ENCODE measurements at places on chromosomes 2 and 18. TPM values are rescaled to one million over a fixed set of nuclear protein-coding genes. Genes with fewer than 3 reads are reported as not detected.
A peak's percentile ranks its signal among the peaks of the same experiment; 100 is the strongest.

- no peak for DNase-seq
Measured at GRCh38 chr2:10518470-10519393, 70.6 kb upstream of the ODC1 start.

Gene SOCS6
- 24.1 TPM for total RNA-seq

Gene KCNJ3
- total RNA-seq = 0.37 TPM

DNA sequence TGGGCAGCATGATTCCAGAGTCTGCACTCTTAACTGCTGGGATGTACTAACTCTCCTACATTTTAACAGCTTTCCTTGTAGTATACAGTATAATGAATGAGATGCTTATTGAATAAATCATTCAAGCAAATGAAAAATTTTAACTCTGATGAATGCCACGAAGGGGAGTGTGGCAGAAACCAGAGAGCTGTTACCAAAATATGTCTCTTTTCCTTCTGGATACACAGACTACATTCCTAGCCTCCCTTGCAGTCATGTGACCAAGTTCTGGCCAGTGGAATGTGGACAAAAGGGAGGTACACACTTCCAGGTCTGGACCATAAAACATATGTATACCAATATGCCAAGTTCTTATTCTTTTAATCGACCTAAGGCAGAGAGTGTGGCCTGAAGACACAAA, 1.7 kb upstream of the EML4 start:
- DNase-seq = no peak

DNA sequence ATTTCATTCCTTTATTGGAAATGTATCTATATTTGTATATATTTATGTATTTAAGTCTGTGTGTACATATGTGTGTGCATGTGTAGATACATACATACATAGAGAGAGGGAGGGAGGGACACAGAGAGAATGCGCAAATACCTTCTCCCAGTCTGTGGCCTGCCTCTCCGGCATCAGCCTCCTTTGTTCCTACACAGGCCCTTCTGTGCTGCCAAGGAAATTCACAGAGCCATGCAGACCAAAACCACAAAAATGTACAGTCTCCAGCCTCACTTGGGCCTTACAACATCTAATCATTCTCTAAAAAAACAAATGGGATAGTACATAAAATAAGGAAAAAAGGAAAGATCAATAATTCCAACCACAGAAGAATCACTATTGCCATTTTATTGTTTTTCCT, 8.8 kb upstream of the CRACDL start:
- peak; percentile 34 for DNase-seq

GRCh38 chr2:120914839-120915521, 179.3 kb downstream of the GLI2 start:
- DNase-seq = peak; percentile 98

DNA sequence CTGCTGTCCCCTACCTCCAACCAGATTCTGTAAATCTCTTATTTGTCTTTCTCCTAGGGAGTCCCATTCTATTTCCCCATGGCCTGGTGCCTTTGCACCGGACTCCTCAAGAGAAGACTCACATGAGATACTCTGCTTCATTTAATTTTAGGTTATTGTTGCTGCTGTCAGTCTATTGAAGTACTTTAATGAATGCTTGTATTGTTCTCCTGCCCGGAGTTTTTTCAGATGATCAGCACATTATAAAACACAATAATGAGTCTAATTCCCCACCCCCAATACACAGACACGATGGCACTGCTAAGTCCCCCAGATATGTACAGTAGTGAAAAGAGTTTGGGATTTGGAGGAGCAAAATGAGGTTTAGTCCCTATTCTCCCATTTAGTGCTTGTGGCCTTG, 58.9 kb downstream of the HAUS1 start:
- no peak for DNase-seq

Gene ST6GAL2
- total RNA-seq = 1.6 TPM

- no peak for DNase-seq
Measured at GRCh38 chr2:163554864-163555263, 180.9 kb downstream of the FIGN start.

DNA sequence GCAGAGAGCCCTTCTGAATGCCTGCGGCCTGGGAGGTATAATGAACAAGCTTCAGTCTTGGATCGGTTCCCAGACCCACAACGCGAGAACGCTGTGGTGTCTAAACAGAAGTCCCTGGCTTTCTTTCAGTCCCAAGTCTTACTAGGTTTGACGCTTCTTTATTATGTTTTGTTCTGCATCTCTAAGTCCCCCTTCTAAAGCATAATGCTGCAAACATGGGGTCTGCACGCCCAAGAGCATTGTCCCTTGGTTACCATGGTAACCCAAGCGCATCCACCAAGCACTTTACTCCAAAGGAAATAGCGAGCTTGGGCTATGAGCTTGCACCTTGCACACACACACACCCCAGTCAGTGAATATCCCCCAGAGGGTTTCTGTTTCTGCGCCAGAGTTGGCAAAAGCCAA, 193.7 kb downstream of the INO80D start:
- DNase-seq = no peak

Gene MROH2A
- total RNA-seq = not detected

Gene PLB1
- 1.8 TPM for total RNA-seq

DNA sequence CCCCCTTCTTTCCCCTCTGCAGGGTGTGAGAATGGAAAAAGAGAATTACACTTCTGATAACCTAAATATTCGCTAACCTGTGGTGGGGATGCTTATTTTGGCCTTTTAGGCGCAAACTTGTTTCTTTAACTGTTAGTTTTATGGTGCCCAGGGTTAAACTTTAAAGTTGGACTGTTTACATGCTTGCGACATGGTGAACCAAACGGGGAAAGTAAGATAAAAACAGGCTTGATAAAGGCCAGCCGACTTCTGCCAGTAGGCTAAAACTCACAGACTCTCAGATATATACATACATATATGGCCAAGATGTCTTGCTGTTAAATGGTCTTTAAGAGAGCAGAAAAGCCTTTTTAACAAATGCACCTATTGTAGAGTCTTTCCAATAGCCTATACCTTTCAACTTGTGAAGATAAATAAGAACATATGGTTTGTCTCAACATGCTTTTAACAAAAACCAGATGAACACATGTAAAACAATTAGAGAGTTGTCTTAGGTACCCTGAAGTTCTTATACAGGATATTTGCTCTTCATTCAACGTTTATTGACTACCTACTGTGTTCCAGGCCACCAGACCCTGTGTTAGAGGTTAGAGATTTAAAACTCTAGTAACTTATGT, 29.0 kb downstream of the PRKCE start:
- DNase-seq = no peak

DNA sequence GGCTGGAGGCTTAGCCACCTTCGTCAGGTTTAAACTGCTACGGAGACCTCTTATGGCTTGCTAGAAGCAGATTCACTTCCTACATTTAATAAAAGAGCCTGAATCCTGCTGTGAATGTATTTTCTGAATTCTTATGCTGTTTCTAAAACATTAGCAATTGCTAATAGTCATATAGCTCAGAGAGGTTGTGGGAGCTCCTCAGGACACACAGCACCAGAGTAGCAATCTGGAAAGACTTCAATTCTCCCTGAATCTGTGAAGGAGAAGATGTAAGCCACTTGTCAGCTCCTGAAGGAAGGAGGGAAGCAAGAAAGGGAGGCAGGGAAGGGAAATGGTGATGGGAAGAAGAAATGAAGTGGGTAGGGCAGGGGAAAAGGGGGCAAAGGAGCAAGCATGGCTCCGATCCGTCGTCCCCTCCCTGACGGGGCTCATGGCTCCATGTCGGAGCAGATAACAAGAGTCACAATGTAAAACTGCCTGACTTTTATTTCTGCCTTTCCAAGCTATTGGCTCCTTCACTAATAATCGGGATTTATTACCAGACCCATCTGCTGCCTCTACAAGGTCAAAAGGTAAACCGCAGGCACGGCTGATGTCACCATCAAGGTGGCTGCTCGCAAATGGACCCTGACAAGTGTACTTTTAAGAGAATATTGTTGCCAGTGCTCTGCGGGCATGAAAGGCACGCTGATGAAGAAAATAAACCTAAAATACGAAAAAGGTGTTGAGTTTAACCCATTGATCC, 656.0 kb upstream of the SALL3 start:
- no peak for DNase-seq

GRCh38 chr2:124796647-124797046, 771.6 kb downstream of the CNTNAP5 start:
- DNase-seq = no peak

- no peak for DNase-seq
Measured at GRCh38 chr18:41922176-41922575, 32.9 kb upstream of the PIK3C3 start.

Gene KCNE4
- total RNA-seq = not detected

Gene ANO7
- total RNA-seq = 0.53 TPM

GRCh38 chr2:8252997-8253694, 428.7 kb upstream of the ID2 start:
- DNase-seq = no peak

GRCh38 chr18:7950380-7951136, 383.4 kb downstream of the PTPRM start:
- DNase-seq = peak; percentile 89

Gene DNAJC5G
- not detected for total RNA-seq

DNA sequence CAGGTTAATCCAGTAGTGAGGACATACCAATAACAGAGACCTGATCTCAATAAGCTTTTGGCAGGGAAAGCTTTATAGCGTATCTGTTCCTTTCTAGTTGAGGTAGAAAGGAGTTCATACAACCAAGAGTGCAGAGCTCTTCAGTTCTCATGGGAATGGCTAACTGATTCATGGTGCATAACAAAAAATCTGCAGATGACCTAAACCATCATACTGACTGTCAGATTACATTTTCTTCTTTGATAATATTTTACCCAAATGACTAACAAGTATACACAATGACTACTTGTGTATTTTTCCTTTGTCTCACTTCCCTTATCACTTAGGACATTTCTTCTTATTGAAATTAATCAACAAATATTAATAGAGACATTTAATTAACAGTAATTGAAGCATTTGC, 140.0 kb upstream of the SERTAD2 start:
- DNase-seq = no peak

DNA sequence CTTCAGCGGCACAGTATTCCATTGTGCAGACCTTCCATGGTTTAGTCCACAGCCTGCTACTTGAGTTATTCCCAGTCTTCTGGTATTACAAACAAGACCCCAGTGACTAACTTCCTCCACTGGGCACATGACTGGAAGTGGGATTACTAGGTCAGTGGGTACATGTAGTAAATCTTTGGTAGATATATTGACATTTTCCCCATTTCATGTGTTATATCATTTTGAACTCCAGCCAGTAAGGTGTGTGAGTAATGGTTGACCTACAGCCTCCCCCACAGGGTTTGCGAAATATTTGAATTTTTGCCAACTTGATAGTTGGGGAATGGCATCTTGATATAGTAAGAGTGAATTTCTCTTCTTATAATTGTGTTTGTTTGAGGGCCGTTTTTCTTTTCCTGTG, 58.8 kb downstream of the RNF144A start:
- peak; percentile 93 for DNase-seq

- no peak for DNase-seq
Measured at GRCh38 chr2:134539981-134540380, 178.8 kb downstream of the TMEM163 start.

DNA sequence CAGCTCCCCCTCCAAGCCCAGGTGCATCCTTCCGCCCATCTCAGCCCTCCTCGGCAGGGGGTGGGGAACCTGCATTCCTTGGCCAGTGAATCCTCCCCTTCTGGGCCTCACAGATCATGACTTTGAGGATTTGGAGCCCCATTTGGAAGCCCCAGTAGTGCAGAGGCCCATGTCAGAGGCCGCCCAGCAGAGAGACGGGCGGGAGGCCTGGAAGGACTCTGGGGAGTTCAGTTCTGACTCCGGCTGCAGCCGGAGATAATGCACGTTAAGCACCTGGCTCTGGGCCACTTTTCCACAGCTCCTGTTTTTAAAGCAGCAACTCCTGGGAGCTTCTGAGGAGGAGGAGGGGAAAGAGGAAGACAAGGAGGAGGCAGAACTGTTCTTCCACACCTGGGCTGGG, 14.9 kb downstream of the ATOH8 start:
- no peak for DNase-seq

GRCh38 chr2:191789796-191790195, 57.1 kb downstream of the CAVIN2 start:
- peak; percentile 4 for DNase-seq

- DNase-seq = no peak
Measured at GRCh38 chr2:144042751-144043150, 477.2 kb downstream of the ZEB2 start.

- DNase-seq = no peak
Measured at GRCh38 chr2:74109551-74109950, 38.2 kb downstream of the BOLA3 start.
